ENCODE measurements at places on chromosomes 2 and 18. TPM values are rescaled to one million over a fixed set of nuclear protein-coding genes. Genes with fewer than 3 reads are reported as not detected.

Gene CCDC121
- 1.1 TPM for total RNA-seq

Gene GLI2
- 3.8 TPM for total RNA-seq

Gene LYPD1
- total RNA-seq = 5.9 TPM

- H3K36me3 ChIP-seq = no peaks in the 10 kb centered on the region
- no peaks in the 10 kb centered on the region for H3K27me3 ChIP-seq
- DNase-seq = peak; percentile 27
- H3K4me3 ChIP-seq = no peak overlapping the region
- H3K27ac ChIP-seq = no peak overlapping the region
Observed at GRCh38 chr2:120224735-120225548, 1.7 kb upstream of the TMEM185B start.

GRCh38 chr2:201932511-201932910 lies 101.1 kb upstream of the FZD7 start:
- H3K27ac ChIP-seq = peak overlapping the region; percentile 70
- peak; percentile 67 for DNase-seq
- no peaks in the 10 kb centered on the region for H3K27me3 ChIP-seq
- H3K36me3 ChIP-seq = no peaks in the 10 kb centered on the region

GRCh38 chr2:231177156-231178025 lies 21.0 kb upstream of the ARMC9 start:
- DNase-seq = peak; percentile 21
- H3K36me3 ChIP-seq = peaks cover 21% of the 10 kb centered on the region
- no peaks in the 10 kb centered on the region for H3K27me3 ChIP-seq

DNA sequence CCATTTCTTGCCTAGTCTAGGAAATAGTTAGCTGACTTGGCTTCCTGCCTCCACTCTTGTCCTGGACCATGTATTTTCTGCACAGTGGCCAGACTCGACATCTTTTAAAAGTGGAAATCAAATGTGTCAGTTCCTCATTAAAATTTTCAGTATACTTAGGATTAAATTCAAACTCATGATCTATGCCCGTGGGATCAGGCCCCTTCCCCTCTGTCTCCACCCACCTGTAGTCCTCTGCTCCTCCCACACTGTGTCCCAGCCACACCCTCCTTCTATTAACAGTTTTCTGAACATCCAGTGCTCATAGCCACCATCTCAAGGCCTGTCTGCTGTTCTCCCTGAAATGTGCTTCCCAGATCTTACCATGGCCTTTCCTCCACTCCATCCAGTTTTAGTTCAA lies 13.3 kb downstream of the ARHGAP25 start:
- DNase-seq = no peak
- peaks cover 20% of the 10 kb centered on the region for H3K27me3 ChIP-seq
- peaks cover 2% of the 10 kb centered on the region for H3K4me1 ChIP-seq
- H3K36me3 ChIP-seq = no peaks in the 10 kb centered on the region

DNA sequence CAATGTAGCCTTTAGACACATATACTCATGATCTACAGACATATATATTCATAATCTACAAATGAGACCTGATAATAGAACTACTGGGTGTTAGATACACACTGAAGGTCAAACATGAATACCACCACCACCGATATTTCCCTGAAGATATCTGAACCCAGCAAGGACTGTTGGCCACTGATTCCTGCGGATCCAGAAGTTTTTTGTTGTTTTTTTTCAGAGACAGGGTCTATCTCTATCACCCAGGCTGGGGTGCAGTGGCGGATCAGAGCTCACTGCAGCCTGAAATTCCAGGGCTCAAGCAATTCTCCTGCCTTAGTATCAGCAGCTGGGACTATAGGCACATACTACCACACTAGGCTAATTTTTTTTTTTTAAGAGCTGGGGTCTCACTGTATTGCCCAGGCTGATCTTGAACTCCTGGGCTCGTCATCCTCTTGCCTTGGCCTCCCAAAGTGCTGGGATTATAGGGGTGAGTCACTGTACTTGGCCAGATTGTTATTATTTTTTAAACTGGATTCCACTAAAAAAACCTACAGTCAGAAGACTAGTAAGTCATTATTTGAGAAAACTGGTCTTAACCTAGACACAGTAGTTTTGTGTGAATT lies 1.8 kb downstream of the METTL5 start:
- H3K36me3 ChIP-seq = peaks cover 12% of the 10 kb centered on the region
- peaks cover 54% of the 10 kb centered on the region for H3K4me1 ChIP-seq
- H3K4me3 ChIP-seq = no peak overlapping the region
- H3K27me3 ChIP-seq = no peaks in the 10 kb centered on the region
- H3K27ac ChIP-seq = peak overlapping the region; percentile 24

GRCh38 chr2:37582481-37583220 lies 88.8 kb downstream of the CDC42EP3 start:
- no peak for DNase-seq
- H3K4me3 ChIP-seq = no peak overlapping the region
- H3K27me3 ChIP-seq = no peaks in the 10 kb centered on the region
- H3K27ac ChIP-seq = peak overlapping the region; percentile 70
- H3K36me3 ChIP-seq = no peaks in the 10 kb centered on the region
- H3K4me1 ChIP-seq = peaks cover 52% of the 10 kb centered on the region

Measured in osteoblast (primary cell).